Smooth muscle cell of the coronary artery (primary cell): ENCODE measurements at places on chromosomes 7 and 10. TPM values are rescaled to one million over a fixed set of nuclear protein-coding genes. Genes with fewer than 3 reads are reported as not detected.

PLAC9 gene
- total RNA-seq: 24.6 and 27.2 TPM in 2 replicates

FZD1 gene
- 2.7 and 31.7 TPM in 2 replicates for total RNA-seq

CYP3A4 gene
- not detected in 2 replicates for total RNA-seq

UNCX gene
- not detected in 2 replicates for total RNA-seq

AGR2 gene
- total RNA-seq: not detected in 2 replicates

FRAT1 gene
- total RNA-seq: 0.83 and 1.1 TPM in 2 replicates

NXPH1 gene
- not detected in 2 replicates for total RNA-seq

EPO gene
- total RNA-seq: not detected in 2 replicates

MSS51 gene
- total RNA-seq: 0.60 and 1.8 TPM in 2 replicates

TBX20 gene
- 1.9 and 13.5 TPM in 2 replicates for total RNA-seq

AIMP2 gene
- total RNA-seq: 30.0 and 37.1 TPM in 2 replicates

ERVW-1 gene
- total RNA-seq: not detected in 2 replicates

ASAH2 gene
- 0.12 and 1.1 TPM in 2 replicates for total RNA-seq

CFAP58 gene
- 0.47 and 0.75 TPM in 2 replicates for total RNA-seq
